ENCODE measurements at places on chromosomes 4 and X. TPM values are rescaled to one million over a fixed set of nuclear protein-coding genes. Genes with fewer than 3 reads are reported as not detected.

DNA sequence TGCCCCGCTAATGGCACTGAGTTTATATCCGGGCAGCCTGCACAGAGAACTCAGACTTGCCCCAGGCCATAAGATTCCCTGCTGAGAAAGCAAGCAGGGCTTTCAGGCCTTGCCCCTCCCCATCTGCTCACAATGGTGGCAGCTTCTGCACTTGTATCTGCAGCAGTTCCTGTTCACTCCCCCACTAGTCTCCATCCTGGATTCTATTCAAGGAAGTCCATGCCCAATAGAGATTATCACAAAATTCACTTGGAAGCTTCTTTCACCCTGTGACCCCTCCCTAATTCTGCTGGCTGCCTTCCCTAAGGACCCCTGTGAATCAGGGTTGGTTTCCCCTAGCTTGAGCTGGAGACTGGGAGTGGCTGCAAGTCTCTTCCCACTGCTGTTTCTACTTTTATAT, 34.5 kb upstream of the UCP1 start:
- no peak overlapping the region for H3K4me3 ChIP-seq
- H3K27ac ChIP-seq = no peak overlapping the region
- H3K27me3 ChIP-seq = no peaks in the 10 kb centered on the region
- no peak for DNase-seq

DNA sequence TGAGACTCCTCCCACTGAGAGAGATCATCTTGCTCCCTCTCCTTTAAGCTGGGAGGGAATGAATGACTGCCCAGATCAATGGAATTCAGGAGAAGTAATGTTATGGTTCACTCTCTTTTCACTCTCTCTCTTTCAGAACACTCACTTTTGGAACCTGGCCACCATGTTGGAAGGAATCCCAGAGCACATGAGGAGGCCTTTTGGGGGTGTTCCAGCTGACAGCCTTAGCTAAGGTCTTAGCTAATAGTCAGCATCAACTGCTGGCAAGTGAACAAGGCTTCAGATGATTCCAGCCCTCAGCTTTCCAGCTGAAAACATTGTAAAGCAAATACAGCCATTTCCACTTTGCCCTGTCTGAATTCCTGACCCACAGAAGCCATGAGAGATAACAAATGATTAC, 124.0 kb upstream of the CLNK start:
- no peaks in the 10 kb centered on the region for H3K4me1 ChIP-seq
- no peak overlapping the region for H3K27ac ChIP-seq
- DNase-seq = no peak
- H3K4me3 ChIP-seq = no peak overlapping the region

DNA sequence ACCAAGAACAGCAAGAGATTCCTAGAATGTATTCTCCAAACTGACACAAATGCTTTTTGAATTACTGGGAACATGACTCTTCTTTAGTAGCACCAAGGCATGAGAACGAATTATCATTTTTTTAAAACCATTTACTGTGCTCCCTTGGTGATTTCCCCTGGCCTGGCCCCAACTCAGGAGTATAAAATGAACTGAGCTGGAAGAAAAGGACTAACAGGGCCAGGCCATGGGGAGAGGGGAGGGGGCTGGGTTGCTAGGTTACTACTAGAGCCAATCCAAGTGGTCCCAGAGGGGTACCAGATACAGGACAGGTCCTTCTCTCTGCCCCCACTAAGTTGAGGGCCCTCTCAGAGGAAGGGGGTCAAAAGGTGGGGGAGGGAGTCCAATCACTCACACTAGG, 23.1 kb downstream of the SASH3 start:
- no peak overlapping the region for H3K4me3 ChIP-seq
- no peaks in the 10 kb centered on the region for H3K27me3 ChIP-seq
- peaks cover 13% of the 10 kb centered on the region for H3K36me3 ChIP-seq
- no peaks in the 10 kb centered on the region for H3K4me1 ChIP-seq

ARSD gene
- 20.8 TPM for total RNA-seq

TCEAL2 gene
- not detected for total RNA-seq
